ENCODE measurements at places on chromosomes 12 and 14. TPM values are rescaled to one million over a fixed set of nuclear protein-coding genes. Genes with fewer than 3 reads are reported as not detected.

Gene ACOT6
- total RNA-seq, result not detected

Gene SLC6A15
- total RNA-seq, result not detected

Gene GZMB
- total RNA-seq, result 685 TPM

Gene CD69
- 196 TPM for total RNA-seq

Gene HNRNPC
- 710 TPM for total RNA-seq

Gene NKX2-1
- not detected for total RNA-seq

Gene ADAM20
- 0.13 TPM for total RNA-seq
